ENCODE measurements at places on chromosomes 3 and 15.

- DNase-seq: no peak
Observed at GRCh38 chr3:126557415-126557745, 1.4 kb downstream of the C3orf22 start.

GRCh38 chr3:110814170-110815007 is 257.2 kb upstream of the NECTIN3 start:
- peak; percentile 84 for DNase-seq

GRCh38 chr15:64897345-64897985 is 14.2 kb upstream of the ANKDD1A start:
- DNase-seq: peak; percentile 74

- DNase-seq: no peak
Observed at GRCh38 chr3:52792413-52792812, 2.2 kb upstream of the ITIH3 start.

DNA sequence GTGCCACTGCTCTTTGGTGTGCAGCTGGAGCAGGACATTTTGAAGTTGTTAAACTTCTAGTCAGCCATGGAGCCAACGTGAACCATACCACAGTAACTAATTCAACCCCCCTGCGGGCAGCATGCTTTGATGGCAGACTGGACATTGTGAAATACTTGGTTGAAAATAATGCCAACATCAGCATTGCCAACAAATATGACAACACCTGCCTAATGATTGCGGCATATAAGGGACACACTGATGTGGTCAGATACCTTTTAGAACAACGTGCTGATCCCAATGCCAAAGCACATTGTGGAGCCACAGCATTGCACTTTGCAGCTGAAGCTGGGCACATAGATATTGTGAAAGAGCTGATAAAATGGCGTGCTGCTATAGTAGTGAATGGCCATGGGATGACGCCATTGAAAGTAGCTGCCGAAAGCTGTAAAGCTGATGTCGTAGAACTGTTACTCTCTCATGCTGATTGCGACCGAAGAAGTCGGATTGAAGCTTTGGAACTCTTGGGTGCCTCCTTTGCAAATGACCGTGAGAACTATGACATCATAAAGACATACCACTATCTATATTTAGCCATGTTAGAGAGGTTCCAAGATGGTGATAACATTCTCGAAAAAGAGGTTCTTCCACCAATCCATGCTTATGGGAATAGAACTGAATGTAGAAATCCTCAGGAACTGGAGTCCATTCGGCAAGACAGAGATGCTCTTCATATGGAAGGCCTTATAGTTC is 12.2 kb downstream of the FEM1B start:
- no peak for DNase-seq

GRCh38 chr3:88810455-88810854 is 297.0 kb upstream of the EPHA3 start:
- peak; percentile 50 for DNase-seq

GRCh38 chr3:186493525-186494255 is 50.5 kb downstream of the CRYGS start:
- no peak for DNase-seq

- DNase-seq: no peak
Observed at GRCh38 chr3:4821338-4821737, 157.9 kb upstream of the BHLHE40 start.

Data from fibroblast of skin of scalp (primary cell).